Sciatic nerve (tissue), 2 donors: ENCODE measurements at places on chromosomes 7 and 10. TPM values are rescaled to one million over a fixed set of nuclear protein-coding genes. Genes with fewer than 3 reads are reported as not detected.
A peak's percentile ranks its signal among the peaks of the same experiment; 100 is the strongest.

DNA sequence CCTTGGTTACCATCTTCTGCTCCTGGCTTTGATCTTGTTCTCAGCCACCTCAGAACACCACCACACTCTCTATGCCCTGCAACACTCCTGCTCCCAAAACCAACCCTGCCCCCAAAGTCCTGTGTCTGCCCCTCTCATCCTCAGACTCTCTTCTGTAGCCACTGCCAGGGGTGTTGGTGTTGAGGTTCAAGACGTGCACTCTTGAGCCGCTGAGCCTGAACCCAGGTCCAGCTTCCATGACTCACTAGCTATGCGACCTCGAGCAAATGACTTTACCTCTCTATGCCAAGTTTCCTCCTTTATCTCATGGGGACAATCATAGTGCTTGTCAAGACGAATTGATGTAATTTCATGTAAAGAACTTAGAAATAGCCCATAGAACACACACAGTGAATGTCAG, 840 bp upstream of the ATP6V0A4 start:
- no peak for DNase-seq

The IFIT1B gene
- 6.3 TPM for total RNA-seq

The APBB1IP gene
- total RNA-seq = 17.0 TPM

The SLC13A1 gene
- not detected for total RNA-seq

DNA sequence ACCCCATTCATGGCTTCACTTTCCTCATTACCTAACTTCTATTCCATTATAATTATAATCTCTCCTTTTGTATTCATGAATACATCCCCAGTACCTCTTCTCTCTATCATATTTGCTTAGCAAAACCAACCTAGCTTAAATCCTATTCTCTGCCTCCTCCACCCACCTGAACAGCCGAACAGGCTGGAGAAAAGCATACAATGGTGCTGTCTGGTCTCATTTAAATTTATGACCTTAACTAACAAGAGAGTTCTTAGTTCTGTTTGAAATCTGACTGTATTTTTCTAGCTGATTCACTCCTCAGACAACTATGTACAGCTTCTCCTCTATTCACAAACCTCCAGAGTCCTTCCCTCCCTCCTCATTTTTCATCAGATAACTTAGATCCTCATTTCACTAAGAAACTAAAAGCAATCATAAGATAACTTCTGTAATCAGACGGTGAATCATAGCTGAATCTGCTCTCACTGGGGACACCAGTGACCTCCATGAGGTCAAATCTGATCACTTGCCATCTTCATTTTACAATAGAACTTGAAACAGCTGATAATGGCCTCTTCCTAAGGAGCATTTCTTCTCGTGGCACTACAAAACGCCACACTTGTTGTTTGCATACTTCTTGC, 233.9 kb upstream of the AOAH start:
- DNase-seq = no peak

- no peak for DNase-seq
Observed at GRCh38 chr10:101091546-101092290, 29.9 kb downstream of the KAZALD1 start.

GRCh38 chr10:132881186-132881920, 61.0 kb downstream of the CFAP46 start:
- peak; percentile 32 for DNase-seq

The EGR2 gene
- 53.1 TPM for total RNA-seq

The NPY4R2 gene
- not detected for total RNA-seq

DNA sequence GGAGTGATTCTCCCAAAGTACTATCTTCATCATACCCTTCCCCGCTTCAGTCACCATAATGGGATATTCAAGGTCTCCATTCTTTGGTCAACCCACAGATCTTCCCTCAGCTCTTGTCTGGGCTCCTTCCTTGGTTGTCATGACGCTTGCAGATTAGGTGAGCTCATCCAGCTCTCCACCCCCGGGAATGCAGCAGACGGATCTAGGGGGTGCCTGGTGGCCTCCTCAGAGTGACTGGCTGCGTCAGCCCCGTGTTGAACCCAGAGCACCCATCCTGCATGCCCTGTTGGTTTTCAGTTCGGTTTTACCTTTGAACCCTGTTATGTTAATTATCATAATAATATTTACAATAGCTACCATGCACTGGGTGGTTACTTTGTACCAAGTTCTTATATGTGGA, 6.4 kb downstream of the NEURL1 start:
- DNase-seq = no peak

GRCh38 chr10:60960913-60961312, 16.9 kb upstream of the RHOBTB1 start:
- no peak for DNase-seq

DNA sequence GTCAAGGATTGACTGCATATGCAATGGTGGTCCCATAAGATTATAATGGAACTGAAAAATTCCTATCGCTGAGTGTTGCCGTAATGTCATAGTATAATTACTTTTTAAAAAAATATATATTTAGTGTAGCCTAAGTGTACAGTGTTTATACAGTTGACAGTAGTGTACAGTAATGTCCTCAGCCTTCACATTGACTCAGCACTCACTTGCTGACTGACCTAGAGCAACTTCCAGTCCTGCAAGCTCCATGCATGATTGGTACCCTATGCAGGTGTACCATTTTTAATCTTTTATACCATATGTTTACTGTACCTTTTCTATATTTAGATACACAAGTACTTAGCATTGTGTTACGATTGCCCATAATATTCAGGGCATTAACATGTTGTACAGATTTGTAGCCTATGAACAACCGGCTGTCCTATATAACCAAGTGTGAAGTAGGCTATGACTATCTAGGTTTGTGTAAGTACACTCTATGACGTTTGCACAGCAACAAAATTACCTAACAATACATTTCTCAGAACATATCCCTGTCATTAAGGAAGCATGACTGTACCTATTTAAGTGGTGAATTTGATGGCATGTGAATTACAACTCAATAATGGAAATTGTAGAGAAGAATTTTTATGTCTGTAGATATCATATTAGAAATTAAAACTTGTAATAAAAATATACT, 40.9 kb downstream of the CCNY start:
- DNase-seq = no peak

DNA sequence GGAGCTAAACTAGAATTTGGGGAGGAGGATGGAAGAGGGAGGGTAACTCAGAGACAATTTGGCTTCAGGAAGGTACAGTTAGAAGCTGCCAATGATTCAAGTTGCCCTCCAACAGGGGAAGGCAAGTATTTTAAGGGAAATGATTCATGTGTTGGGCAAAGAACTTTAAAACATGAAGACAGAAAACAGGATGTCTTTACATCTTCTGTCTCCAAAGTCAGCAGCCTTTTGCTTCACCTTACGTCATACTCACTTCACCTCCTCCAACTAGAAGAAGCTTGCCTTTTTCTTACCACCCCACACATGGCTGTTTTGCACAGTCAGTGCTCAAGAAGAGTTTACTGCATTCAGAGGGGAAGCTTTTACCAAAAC, 36.1 kb downstream of the PPP1R3C start:
- DNase-seq = no peak
